Activated CD4-positive, alpha-beta memory T cell treated with anti-CD3 and anti-CD28 coated beads, Interleukin-2, amount 10 ng/mL, durations not matched to agents 7 days and 5 days (primary cell): ENCODE measurements at places on chromosomes 16 and 17.

DNA sequence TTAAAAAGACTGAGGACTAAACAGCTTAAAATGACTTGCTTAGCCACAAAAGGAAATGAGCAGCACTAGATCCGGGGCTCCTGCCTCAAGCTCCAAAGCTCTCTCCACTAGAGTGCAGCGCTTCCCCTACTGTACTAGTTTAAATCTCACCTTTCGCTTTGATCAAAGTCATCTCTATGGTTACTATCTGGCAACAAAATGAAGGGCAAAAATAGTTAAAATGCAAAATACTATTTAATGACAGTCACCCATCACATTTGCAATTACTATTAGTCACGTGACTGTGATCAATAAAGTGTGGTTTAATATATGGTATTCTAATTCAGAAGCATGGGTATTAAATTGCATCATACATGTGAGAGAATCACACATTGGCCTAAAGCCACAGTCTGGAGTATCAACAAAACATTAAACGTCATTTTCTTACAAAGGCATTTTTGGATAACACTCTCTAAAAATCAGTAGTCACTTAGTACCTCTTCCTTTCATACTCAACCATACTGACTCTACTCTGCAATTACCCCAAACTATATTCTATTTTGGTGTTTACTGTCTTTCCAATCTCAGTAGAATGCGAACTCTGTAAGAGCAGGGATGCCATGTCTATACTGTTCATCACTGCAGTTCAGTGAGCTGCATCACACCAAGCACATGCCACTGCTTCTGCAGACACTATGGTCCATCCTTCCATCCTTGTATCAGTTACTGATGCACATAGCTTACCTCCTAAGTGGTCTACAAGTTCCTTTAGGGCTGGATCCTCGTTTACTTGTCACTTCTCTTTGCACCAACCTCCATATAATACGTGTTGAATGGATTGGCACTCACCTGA, 6.2 kb downstream of the PSMD12 start:
- H3K4me3 ChIP-seq, result peak overlapping the region; percentile 15
- H3K27me3 ChIP-seq, result no peaks in the 10 kb centered on the region
- H3K36me3 ChIP-seq, result peaks cover 60% of the 10 kb centered on the region
- peaks cover 68% of the 10 kb centered on the region for H3K4me1 ChIP-seq
- peak; percentile 67 for DNase-seq
- peak overlapping the region; percentile 65 for H3K27ac ChIP-seq

GRCh38 chr17:78432226-78433012, 54.0 kb downstream of the PGS1 start:
- no peak overlapping the region for H3K27ac ChIP-seq
- H3K4me1 ChIP-seq, result no peaks in the 10 kb centered on the region
- peaks cover 18% of the 10 kb centered on the region for H3K36me3 ChIP-seq
- no peak for DNase-seq

DNA sequence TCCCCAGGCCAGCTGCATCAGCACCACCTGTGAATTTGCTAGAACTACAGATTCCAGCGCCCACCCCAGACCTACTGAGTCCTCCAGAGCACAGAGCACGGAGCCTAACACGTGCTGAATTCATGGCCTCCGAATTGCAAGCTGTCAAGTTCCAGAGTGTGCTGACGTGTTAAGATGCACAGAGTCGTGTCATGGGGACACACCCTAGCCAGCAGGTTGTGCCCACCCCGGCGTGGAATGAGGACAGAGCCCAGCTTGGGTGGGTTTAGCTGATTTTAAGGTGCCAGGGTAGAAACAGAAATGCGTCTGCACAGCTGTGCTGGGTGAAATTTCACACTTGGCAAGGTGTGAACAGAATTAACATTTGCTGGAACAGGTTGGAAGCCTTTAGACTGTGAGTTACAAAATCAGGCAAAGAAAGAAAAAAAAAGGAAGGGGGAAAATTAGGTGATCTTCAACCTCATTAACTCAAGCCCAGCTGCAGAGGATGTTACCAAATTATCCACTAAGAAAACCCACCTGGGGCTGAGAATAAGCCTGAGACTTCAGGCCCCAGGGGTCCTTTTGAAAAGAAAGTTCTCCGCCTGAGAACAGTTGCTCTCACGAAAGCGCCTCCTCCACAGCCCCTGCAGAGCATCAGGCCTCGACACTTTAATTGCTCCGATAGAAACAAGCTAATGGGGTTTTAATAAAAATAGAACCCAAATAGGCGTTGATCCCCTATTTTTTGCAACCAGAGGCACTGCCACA, 27.1 kb downstream of the GINS3 start:
- no peak overlapping the region for H3K4me3 ChIP-seq
- no peak for DNase-seq
- no peak overlapping the region for H3K27ac ChIP-seq
- peaks cover 5% of the 10 kb centered on the region for H3K27me3 ChIP-seq
- H3K4me1 ChIP-seq, result no peaks in the 10 kb centered on the region

DNA sequence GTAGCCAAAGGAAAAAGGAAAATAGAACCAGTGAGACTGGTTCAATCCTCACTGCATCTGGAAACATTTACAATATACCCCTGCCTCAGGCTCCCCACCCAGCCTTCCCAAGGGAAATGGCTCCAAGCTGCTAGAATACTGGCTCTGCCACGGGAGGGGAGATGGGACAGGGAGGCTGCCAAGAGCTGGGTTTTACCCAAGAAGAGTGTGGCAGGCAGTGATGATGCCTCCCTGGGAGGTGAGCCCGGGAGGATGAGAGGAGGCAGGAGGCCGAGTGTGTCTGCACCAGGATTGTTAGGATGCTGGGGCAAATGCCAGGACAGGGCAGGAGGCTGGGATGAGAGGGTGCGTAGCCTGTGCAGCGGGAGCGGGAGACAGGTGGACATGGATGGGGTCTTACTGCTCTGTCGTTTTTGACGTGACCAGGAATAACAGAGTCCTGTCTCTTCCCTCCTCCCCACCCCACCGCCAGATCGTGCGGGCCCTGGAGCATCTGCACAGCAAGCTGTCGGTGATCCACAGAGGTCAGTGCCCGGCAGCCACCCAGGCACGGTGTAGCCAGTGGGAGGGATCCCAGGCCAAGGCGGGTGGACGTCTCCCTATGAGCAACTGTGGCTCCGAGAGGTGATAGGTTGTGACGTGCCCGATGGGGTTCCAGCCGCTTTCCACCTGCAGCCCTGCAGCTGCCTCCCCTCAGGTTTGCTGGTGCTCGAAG, 18.4 kb downstream of the MAP2K3 start:
- H3K36me3 ChIP-seq, result peaks cover 73% of the 10 kb centered on the region
- no peak for DNase-seq
- no peak overlapping the region for H3K27ac ChIP-seq
- H3K27me3 ChIP-seq, result no peaks in the 10 kb centered on the region

GRCh38 chr17:73533781-73534180, 110.5 kb downstream of the SDK2 start:
- H3K36me3 ChIP-seq, result no peaks in the 10 kb centered on the region
- no peaks in the 10 kb centered on the region for H3K27me3 ChIP-seq
- no peak overlapping the region for H3K27ac ChIP-seq
- H3K4me1 ChIP-seq, result no peaks in the 10 kb centered on the region
